ENCODE measurements at places on chromosomes 12 and 14. TPM values are rescaled to one million over a fixed set of nuclear protein-coding genes. Genes with fewer than 3 reads are reported as not detected.

The MYF5 gene
- total RNA-seq: not detected

The ADAMTS20 gene
- not detected for total RNA-seq

The EEF1AKMT3 gene
- total RNA-seq: 6.0 TPM

The RFX4 gene
- total RNA-seq: not detected

The C3AR1 gene
- total RNA-seq: 0.27 TPM

The KRT7 gene
- total RNA-seq: 206 TPM

The SERPINA12 gene
- not detected for total RNA-seq

The TGM1 gene
- 1.1 TPM for total RNA-seq

The PKP2 gene
- 8.7 TPM for total RNA-seq

The TMEM179 gene
- not detected for total RNA-seq

The TOMM20L gene
- total RNA-seq: not detected

The KLRK1 gene
- total RNA-seq: not detected

The KCNH5 gene
- total RNA-seq: not detected

The MYO1H gene
- not detected for total RNA-seq

The SRGAP1 gene
- 7.6 TPM for total RNA-seq

The ERO1A gene
- 138 TPM for total RNA-seq

The SOAT2 gene
- not detected for total RNA-seq

The RPGRIP1 gene
- total RNA-seq: not detected

The PMEL gene
- total RNA-seq: 0.40 TPM

The TAS2R43 gene
- not detected for total RNA-seq

The GXYLT1 gene
- 37.0 TPM for total RNA-seq

The ADCY4 gene
- total RNA-seq: 34.2 TPM

The KCNK10 gene
- total RNA-seq: not detected

The SETD1B gene
- total RNA-seq: 8.0 TPM

The FAM216A gene
- 16.5 TPM for total RNA-seq

Data from thoracic aorta endothelial cell (primary cell).